HFFc6 (cell line): ENCODE measurements at places on chromosomes 5 and 9.

DNA sequence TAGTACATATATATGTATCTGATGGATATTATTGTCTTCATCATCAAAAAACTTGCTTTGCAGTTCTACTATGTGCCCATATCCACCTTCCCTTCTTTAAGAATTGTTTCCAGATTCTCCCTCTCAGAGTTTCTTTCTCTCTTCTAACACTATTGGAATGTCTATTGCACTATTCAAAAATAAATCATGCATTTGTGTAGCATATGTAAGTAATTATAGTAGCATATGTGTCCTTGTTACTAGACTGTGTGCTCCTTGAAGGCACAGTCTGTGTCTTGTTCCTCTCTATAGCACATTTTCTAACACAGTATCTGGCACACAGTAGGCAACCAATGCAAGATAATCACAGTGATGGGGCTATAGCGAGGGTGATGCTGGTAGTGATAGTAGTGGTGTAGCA, 43.4 kb upstream of the TRIM32 start:
- DNase-seq, result no peak

DNA sequence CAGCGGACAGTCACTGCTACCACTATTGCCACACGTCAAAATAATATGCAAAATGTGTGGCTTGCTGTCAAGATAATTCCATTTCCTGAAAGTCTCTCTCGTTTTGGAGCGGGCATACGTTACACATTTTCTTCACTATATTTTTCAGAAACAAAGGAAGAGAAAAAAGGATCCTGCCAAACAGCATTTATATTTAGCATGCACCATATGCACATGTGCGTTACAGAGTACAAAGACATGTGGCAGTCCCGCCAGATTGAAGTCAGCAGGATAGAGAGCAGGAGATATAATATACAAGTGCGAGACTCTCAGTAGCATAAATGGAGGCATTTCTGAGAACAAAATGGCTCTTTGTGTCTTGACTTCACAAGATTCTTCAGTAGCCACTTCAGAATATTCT, 221.6 kb upstream of the KIF2A start:
- DNase-seq, result no peak

DNA sequence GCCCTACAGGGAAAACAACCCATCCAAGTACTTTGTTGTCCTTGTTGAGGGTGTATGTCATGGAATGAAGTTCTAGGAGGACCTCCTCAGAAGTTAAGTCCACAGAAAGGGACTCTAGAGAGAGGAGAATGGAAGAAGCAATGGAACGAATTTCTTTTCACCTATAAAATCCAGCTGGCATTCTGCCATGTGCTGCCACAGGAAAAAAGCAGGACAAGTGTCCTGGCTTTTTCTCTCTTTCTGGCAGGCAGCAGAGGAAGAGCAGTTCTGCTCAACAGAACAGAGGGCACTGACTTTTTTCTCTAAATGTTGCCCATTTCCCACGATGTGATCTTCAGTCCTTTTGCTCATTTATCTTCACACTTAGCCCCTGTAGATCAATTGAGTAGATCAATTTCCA, 240.8 kb downstream of the MCTP1 start:
- no peak for DNase-seq

- no peak for DNase-seq
Observed at GRCh38 chr5:33438996-33439395, 1.8 kb upstream of the TARS1 start.

DNA sequence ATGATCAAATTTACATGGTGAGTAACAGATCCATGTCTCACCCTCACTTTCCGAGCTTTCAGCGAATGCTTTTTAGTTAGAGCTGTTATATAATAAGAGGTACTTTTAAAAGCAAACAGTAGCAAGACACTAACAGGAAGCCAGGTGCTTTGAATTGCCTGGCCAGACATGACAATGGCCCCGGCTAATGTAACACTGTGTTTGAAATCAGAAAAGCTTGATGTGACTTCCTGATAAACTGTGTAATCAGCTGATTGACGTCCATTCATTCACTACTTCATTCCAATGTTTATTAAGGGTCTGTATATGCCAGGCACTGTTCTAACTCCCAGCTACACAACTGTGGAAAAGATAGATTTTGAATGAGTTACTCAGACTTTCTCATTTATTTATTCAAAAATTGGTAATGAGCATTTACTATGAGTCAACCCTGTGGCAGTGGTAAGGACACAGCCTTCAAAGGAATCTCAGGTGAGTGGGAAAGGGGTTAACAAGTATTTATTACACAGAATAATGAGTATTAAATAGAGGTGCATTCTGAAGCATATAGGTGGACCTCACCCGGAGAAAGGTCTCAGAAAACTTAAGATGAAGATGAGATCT, 26.6 kb downstream of the DPYSL3 start:
- no peak for DNase-seq

- DNase-seq, result peak; percentile 53
Observed at GRCh38 chr5:102975457-102976182, 144.3 kb downstream of the GIN1 start.

DNA sequence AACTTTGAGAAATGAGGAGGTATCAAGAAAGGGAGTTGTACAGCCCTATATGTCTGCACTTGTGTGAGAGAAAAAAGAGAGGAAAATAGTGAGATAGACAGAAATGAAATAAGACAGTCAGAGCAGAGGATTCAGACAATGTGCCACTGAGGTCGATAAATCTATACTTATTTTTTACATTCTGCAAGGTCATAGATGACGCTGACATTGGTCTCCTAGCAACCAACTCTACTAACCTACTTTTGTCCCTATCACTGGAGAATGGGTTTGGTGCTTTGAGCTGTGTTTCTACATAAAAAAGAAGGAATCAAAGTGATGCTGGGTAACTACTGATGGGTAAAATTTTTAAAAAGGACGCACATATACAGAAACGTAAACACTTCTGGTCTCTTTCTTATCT, 573.3 kb upstream of the RORB start:
- no peak for DNase-seq
